ENCODE measurements at places on chromosomes 5 and 9. TPM values are rescaled to one million over a fixed set of nuclear protein-coding genes. Genes with fewer than 3 reads are reported as not detected.

The HSDL2 gene
- 17.0 TPM for total RNA-seq

The CCL28 gene
- total RNA-seq: 8.9 TPM

The PAX5 gene
- 3.0 TPM for total RNA-seq

The GPR151 gene
- not detected for total RNA-seq

All from hematopoietic multipotent progenitor cell (in vitro differentiated cells).